ENCODE measurements at places on chromosomes 12 and 14.

- no peak overlapping the region for H3K27ac ChIP-seq
- no peak for DNase-seq
- H3K27me3 ChIP-seq, result no peaks in the 10 kb centered on the region
- no peak overlapping the region for H3K4me3 ChIP-seq
- H3K4me1 ChIP-seq, result peaks cover 9% of the 10 kb centered on the region
These were observed 203.8 kb upstream of the SFSWAP start for GRCh38 chr12:131507094-131507493.

- no peak for DNase-seq
- H3K27ac ChIP-seq, result no peak overlapping the region
- H3K4me1 ChIP-seq, result no peaks in the 10 kb centered on the region
- H3K36me3 ChIP-seq, result no peaks in the 10 kb centered on the region
- no peak overlapping the region for H3K4me3 ChIP-seq
These were observed 55.1 kb upstream of the E2F7 start for GRCh38 chr12:77120156-77121085.

GRCh38 chr12:114347861-114348260 lies 58.1 kb downstream of the TBX5 start:
- H3K27me3 ChIP-seq, result no peaks in the 10 kb centered on the region
- H3K4me3 ChIP-seq, result no peak overlapping the region
- no peaks in the 10 kb centered on the region for H3K4me1 ChIP-seq
- no peak overlapping the region for H3K27ac ChIP-seq

DNA sequence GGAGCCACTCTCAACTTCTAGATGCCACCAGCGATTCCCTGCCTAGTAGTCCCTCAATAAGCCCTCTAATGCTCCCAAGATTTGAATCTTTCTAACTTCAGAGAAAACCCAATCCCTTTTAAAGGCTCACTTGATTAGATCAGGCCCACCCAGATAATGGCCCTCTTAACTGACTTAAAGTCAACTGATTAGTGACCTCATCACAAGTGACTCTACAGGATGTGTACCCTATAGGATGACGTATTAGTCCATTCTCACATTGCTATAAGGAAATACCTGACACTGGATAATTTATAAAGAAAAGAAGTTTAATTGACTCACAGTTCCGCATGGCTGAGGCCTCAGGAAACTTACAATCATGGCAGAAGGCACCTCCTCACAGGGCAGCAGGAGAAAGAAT lies 49.1 kb downstream of the ANKS1B start:
- DNase-seq, result no peak
- no peaks in the 10 kb centered on the region for H3K36me3 ChIP-seq
- no peaks in the 10 kb centered on the region for H3K4me1 ChIP-seq
- H3K27ac ChIP-seq, result no peak overlapping the region

DNA sequence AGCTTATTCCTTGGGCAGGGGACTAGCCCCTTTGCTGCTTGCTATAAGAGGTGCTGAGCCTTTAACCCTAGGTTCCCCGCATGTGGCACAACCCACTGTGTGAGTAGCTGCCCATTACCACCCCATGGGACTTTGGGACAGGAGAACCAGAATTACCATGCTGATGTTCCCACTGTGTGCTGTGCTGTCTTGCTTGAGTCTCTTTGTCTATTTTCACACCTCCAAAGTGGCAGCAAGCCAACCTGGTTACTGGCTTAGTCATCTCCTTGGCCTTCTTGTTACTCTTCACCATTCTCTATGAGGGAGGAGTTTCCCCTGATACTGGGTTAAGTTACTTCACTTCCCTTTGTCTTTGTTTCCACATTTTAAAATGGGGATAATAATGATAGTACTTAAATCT lies 73.4 kb upstream of the ETV6 start:
- H3K27me3 ChIP-seq, result no peaks in the 10 kb centered on the region
- no peaks in the 10 kb centered on the region for H3K36me3 ChIP-seq
- no peaks in the 10 kb centered on the region for H3K4me1 ChIP-seq
- H3K4me3 ChIP-seq, result no peak overlapping the region

All from effector memory CD4-positive, alpha-beta T cell (primary cell).